Activated naive CD8-positive, alpha-beta T cell treated with anti-CD3 and anti-CD28 coated beads, Interleukin-2, amount 10 ng/mL, durations not matched to agents 7 days and 5 days (primary cell): ENCODE measurements at places on chromosomes 3 and 15. TPM values are rescaled to one million over a fixed set of nuclear protein-coding genes. Genes with fewer than 3 reads are reported as not detected.

DNA sequence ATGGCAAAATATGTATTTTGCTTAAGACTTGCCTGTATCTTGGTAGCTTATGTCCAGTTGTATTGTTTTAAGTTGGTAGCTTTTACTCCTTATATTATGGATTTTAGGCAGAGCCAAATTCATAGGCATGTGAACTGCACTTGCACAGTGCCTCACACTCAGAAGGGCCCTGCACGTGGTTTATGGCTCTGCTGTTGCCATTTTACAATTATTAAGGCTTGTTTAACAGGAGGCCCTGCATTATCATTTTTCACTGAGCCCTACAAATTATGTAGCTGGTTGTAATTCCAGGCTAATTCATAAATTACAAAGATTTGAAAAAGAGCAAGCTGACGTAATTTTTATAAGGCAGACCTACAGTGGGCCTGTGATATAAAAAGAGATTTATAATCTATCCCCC lies 537.6 kb upstream of the UBE2E2 start:
- H3K4me1 ChIP-seq: no peaks in the 10 kb centered on the region
- no peak for DNase-seq
- H3K27ac ChIP-seq: no peak overlapping the region
- no peaks in the 10 kb centered on the region for H3K27me3 ChIP-seq
- H3K36me3 ChIP-seq: no peaks in the 10 kb centered on the region

DNA sequence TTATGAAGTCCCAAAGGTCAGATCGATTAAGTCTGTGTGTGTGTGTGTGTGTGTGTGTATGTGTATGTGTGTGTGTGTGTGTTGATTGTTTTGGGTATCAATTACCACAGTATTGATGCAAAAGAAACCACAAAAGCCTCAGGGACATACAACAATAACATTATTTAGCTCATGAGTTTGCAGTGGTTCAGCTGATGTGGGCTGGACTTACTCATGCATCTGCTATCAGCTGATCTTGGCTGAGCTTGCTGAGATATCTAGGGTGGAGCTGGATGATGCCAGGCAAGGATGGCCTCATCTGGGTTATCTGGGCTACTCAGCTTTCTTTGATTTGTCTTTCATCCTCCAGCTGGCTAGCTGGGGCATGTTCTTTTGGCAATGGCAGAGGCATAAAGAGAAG lies 82.4 kb upstream of the PRR23C start:
- DNase-seq: no peak
- H3K4me3 ChIP-seq: no peak overlapping the region
- no peaks in the 10 kb centered on the region for H3K36me3 ChIP-seq
- H3K4me1 ChIP-seq: no peaks in the 10 kb centered on the region

DNA sequence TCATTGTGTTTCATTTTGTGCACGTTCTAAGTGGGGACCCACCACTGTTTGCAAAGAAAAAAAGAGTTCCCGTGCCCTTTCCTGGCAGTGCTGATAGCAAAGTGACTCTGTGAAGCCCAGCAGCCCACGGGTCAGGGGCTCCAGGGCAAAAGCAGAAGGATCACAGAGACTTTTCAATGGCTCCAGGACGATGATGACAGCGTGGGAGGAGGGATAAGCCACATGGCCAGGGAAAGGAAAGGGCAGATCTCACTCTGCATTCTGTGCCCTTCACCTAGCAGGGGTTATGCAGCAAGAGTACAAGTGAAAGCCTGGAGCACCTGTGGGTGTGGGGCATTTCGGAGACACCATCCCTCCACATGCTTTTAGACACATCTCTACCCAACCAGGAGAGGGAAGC lies 35.4 kb downstream of the SEMA5B start:
- H3K4me1 ChIP-seq: no peaks in the 10 kb centered on the region
- no peak overlapping the region for H3K4me3 ChIP-seq
- no peaks in the 10 kb centered on the region for H3K36me3 ChIP-seq

- peaks cover 1% of the 10 kb centered on the region for H3K36me3 ChIP-seq
- H3K27me3 ChIP-seq: peaks cover 2% of the 10 kb centered on the region
- H3K27ac ChIP-seq: no peak overlapping the region
- no peaks in the 10 kb centered on the region for H3K4me1 ChIP-seq
- H3K4me3 ChIP-seq: no peak overlapping the region
Observed at GRCh38 chr15:88365124-88365523, 102.1 kb downstream of the MRPL46 start.

- no peaks in the 10 kb centered on the region for H3K4me1 ChIP-seq
- no peak overlapping the region for H3K4me3 ChIP-seq
- no peak for DNase-seq
- no peaks in the 10 kb centered on the region for H3K27me3 ChIP-seq
- H3K27ac ChIP-seq: no peak overlapping the region
Observed at GRCh38 chr3:148790851-148791735, 36.5 kb upstream of the CPB1 start.

GRCh38 chr3:171804618-171805389 lies 5.5 kb downstream of the PLD1 start:
- H3K27ac ChIP-seq: no peak overlapping the region
- H3K4me1 ChIP-seq: peaks cover 8% of the 10 kb centered on the region
- peaks cover 37% of the 10 kb centered on the region for H3K27me3 ChIP-seq
- DNase-seq: no peak
- H3K36me3 ChIP-seq: no peaks in the 10 kb centered on the region
- no peak overlapping the region for H3K4me3 ChIP-seq

- H3K27me3 ChIP-seq: peaks cover 7% of the 10 kb centered on the region
- H3K36me3 ChIP-seq: no peaks in the 10 kb centered on the region
- peaks cover 1% of the 10 kb centered on the region for H3K4me1 ChIP-seq
- no peak overlapping the region for H3K27ac ChIP-seq
Observed at GRCh38 chr3:181278468-181279238, 289.1 kb upstream of the DNAJC19 start.

- H3K4me1 ChIP-seq: peaks cover 52% of the 10 kb centered on the region
- DNase-seq: no peak
- H3K36me3 ChIP-seq: peaks cover 48% of the 10 kb centered on the region
- peak overlapping the region; percentile 100 for H3K27ac ChIP-seq
- H3K4me3 ChIP-seq: peak overlapping the region; percentile 99
- no peaks in the 10 kb centered on the region for H3K27me3 ChIP-seq
Observed at GRCh38 chr15:92903631-92903965, 3.5 kb downstream of the CHD2 start.

DNA sequence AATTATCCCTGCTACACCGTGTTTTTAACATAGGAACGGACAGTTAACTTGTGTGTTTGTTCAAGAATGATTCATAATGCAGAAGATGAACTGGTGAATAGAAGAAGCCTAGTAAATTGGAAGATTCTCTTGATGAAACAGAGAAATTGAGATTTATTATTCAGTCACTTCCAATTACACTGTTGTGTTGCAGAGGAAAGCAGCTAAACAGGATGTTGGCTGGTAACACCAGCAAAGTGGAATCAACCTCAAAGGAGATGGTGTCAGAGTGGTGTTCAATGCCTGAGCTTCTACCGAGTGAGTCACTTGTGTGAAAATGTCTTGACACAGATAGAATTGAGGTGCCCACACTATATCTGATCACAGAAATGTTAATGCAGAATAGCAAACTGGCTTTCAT lies 399.6 kb downstream of the LPP start:
- H3K36me3 ChIP-seq: peaks cover 8% of the 10 kb centered on the region
- no peak for DNase-seq
- no peak overlapping the region for H3K4me3 ChIP-seq
- H3K27ac ChIP-seq: no peak overlapping the region

DNA sequence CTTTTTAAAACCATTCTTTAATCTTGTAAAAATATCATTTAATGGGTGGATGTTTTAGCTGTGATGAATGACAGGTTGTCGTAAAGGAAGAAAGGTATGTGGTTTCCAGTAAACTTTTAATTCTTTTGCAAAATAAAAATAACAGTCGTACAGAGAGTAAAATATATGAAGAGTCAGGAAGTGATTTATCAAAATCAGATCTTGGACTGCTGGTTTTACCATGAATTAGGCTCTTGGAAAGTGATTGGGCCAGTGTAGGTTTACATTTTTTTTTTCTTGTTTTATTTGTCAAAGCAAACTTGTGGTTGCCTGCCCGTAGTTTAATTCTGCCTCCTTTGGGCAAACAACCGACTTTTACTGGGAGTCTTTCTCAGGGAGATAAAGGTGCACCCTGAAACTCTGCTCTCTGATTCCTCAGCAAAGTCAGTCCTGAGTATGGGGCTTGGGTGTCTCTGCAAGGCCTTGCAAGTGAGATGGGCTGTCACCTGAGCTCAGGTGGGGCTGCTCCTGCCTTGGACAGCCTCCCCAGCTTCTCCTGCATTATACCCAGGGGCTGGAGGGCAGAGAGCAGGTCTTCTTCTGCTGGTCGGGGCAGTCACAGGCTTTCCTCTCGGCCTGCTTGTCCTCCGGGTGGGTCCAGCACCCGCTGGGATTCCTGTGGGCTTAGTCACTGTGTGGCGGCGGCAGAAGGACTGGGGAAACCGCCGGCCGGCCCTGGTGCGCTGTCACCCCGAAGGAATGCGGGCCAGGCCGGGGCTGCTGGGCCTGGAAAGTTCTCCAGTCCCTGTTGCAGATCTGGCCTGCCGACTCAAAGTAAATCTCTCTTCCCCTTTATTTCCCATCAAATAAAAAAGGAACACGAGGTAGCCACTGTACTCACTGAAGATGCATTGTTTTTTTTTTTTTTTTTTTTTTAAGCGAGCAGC lies 79.0 kb downstream of the IGF1R start:
- DNase-seq: no peak
- H3K27me3 ChIP-seq: no peaks in the 10 kb centered on the region

GRCh38 chr15:78807359-78807758 lies 3.9 kb downstream of the ADAMTS7 start:
- DNase-seq: no peak
- H3K4me3 ChIP-seq: no peak overlapping the region
- H3K4me1 ChIP-seq: peaks cover 7% of the 10 kb centered on the region

DNA sequence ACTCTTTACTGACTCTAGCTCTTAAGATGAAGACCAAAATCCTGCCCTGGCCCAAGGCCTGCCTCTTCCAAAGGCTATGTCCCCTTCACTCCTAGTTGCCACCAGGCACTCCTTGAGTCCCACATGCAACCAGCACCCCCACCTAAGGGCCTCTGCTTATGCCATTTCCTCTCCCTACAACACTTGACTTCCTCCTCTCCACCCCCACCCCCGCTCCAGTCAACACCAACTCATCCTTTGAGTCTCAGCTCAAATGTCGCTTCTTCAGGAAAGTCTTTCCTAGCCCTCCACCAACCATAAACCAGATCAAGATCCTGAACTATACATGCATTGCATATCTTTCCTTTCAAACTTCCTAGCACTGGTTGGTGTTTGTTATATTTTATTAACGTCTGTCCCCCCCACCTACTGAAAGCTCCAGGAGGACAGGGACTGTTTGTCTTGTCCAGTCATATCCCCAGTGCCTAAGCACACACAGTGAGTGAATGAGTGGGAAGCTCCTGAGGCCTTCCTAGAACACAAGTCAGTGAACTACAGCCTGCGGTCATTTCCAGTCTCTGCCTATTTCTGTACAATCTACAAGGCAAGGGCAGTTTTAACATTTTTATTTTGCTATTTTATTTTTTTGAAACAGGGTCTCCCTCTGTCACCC lies 7.3 kb downstream of the TBC1D2B start:
- H3K36me3 ChIP-seq: peaks cover 11% of the 10 kb centered on the region
- peak overlapping the region; percentile 96 for H3K27ac ChIP-seq
- peaks cover 65% of the 10 kb centered on the region for H3K4me1 ChIP-seq
- no peaks in the 10 kb centered on the region for H3K27me3 ChIP-seq
- peak overlapping the region; percentile 85 for H3K4me3 ChIP-seq

DNA sequence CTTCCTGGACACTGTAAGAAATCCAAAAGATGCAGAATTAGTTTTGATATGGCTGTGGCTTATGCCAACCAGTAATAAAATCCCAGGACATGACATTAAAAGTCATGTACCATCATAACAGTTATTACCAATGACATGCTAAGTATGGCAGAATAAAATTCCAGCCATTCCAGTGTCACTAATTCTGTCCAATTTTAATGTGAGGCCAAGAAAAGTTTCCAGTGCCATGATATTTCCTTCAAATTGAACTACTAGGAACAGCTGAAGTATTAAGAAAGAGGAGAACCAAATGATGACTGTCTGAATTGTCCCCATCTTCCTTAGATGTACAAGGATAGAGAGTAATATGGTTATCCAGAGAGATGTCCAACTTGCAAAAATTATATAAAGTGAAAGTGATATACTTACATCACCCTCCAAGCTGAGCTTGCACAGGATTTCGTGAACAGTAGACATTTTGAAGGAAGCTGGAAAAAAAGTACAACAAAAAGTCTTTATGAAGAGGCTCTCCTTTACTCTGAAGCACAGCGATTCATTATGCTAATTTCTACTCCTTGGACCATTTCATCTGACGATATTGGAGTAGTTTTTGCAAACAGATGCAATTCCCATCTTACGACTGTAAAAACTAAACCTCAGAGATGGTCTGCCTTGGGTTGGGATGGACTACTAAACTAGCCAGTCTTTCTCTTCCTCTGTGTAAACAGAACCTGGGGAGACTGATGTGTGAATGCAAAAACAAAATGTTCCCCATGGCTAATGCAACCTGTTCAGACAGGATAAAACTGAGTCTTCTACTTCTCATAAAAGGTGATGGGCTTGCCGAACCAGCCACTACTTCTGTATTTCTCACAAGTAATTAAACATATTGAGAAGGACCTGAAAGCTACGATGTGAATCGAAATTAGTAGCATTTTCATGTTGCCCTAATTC lies 11.9 kb downstream of the ANXA2 start:
- DNase-seq: no peak

GRCh38 chr15:79357566-79357965 lies 46.7 kb downstream of the TMED3 start:
- H3K36me3 ChIP-seq: peaks cover 3% of the 10 kb centered on the region
- no peak for DNase-seq
- no peaks in the 10 kb centered on the region for H3K4me1 ChIP-seq
- H3K4me3 ChIP-seq: no peak overlapping the region

DNA sequence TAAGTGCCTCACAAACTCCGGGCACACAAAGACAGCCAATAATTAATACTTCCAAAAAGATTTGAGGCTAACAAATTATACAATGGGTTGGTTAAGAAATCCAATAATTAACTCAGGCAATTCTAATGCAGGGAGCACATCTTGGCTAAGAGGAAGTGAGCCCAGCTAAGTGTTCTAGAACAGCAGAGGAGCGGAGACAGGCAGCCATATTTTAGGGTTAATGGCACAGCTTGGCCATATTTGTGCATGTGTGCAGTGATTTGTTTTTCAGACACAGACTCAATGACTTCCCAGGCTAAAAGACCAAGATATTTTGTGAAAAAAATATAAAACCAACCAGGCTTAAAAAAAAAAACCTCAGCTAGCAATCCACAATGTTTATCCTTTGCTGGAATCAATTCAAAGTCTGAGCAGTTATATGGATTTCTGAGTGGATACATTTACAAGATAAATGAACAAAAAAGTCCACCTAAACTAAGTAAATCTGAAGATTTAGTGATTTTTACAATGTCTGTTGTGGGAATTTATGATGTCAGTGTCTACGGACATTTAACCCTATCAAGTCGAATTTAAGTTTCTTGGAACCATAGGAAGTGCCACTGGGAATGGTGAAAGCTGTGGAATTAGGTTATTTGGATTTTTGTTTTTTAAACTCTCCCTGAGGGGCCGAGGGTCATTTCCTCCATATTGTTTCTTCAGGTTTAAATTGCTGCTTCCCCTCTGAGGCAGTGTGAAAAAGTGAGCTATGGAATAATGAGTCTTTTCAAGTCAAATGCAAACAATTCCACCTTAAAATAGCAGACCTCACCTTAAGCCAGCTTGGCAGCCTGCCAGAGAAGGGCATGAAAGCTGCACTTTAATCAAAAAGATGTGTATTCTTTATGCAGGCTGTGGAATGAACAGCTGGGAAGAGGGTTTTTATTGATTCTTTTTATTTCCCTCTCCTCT lies 413.7 kb upstream of the TBL1XR1 start:
- H3K27me3 ChIP-seq: no peaks in the 10 kb centered on the region
- no peak for DNase-seq
- peaks cover 8% of the 10 kb centered on the region for H3K4me1 ChIP-seq
- no peak overlapping the region for H3K27ac ChIP-seq

The PLA2G4D gene
- total RNA-seq: not detected

The ALPK3 gene
- total RNA-seq: 0.17 TPM

The NME9 gene
- 0.57 TPM for total RNA-seq

The SEMA3B gene
- 0.36 TPM for total RNA-seq
